GM13976 (cell line): ENCODE measurements at places on chromosomes 5 and 9.

DNA sequence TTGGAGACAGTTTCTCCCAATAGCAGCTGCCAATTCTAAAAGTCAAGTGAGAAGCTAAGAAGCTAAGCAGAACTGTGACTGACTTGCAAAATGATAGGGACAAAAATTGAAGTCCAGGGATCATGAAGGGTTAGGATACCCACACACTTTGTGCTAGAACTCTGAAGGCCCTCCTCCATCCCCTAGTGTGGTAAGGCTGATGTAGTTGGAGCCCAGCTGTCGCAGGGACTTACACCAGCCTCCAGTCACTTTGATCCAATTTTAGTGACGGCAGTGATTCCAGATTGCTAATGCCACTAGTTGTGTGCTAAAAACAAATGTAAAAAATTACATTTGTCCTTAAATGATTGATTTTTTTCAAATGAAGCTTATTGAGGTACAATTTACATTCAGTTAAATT is 742.7 kb upstream of the ZNF608 start:
- DNase-seq: no peak

DNA sequence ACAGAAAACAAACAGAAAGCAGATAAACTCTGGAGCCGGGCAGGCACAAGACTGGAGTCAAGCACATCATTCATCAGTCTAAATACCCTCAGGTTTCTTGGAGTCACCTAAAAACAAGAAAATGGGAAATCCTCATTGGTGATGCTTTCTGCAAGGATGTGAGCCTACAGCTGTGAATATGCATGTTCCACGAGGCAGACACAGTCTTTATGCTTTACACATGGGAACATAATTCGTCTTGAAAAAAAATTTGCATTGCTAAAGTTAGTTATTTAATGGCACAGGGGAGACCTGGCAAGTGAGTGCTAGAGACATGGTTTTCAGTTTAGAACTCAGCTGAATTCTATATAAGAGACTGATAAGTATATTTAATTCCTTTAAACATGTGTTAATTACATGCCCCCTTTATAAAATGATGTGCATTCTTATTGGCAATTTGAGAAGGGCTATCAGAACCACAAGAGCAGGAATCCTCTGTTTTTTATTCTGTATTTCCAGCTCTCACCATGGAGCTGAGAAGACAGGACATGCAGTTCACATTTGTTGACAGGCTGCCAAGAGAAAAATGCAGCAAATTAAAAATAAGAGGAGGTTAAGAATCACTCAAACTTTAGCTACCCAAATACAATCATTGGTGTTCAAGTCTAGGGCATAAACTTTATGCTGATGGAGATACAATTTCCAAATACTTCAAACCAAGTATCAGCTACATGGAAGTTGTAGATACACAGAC is 438.0 kb upstream of the MPDZ start:
- no peak for DNase-seq

GRCh38 chr5:147671365-147671764 is 111.2 kb downstream of the JAKMIP2 start:
- DNase-seq: no peak

GRCh38 chr9:129648092-129648763 is 6.3 kb upstream of the ASB6 start:
- DNase-seq: no peak

DNA sequence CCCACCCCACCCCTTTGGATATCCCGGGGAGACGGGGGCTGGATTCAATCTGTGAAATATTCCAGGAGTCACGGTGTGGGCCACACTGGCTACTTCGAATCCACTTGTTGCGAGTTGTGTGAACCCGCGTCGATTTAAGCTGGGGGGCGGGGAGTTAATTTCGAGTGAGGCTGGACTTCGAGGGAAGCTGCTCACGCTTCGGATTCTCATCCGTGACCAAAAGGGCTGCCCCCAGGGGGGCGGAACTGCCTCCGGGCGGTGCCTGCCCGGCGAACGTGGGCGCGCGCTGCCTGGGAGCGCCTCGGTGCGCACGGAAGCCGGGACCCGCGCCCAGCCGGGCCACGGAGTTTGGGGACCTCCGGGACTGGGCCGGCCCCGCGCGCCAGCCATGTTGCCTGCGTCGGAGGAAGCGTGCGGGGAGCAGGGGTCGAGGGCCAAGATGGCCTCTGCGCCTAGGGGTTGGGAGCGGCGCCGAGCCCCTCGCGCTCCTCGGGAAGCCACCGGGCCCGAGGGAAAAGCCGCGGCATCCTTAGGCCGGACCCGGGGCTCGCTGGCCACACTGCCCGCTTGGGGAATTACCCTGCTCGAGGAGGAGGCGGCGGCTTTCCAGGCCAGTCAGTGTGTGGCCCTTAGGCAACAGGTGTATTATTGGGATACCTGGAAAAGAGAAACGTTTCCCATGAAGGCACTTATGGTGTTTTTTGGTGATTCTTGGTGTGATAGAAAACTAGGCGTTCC is 975 bp downstream of the OCLN start:
- peak; percentile 81 for DNase-seq

DNA sequence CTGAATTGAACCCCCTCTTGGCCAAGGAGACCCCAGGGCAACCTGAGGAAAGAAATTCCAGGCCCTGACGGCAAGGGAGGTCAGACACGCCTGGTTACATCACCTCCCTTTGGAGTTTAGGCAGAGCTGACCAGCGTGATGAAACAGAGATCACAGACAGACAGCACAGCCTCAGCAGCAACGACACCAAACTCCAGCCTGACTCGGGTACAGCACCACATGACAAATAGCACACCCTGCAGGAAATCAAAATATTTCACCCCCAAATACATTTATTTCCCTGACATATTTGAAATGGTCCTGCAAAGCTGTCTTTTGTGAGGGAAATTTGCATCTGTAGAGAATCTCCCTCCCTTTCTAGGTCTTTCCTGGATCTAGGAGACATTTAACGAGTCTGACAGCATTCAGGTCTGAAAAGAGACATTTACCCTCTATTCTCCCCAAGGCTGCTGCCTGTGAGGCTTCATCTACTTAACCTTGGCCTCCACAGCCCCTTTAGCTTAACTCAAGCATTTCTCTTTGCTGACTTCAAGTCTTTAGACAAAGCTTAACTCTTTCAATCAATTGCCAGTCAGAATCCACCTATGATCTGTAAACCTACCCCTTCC is 2.6 kb downstream of the QSOX2 start:
- DNase-seq: peak; percentile 46

DNA sequence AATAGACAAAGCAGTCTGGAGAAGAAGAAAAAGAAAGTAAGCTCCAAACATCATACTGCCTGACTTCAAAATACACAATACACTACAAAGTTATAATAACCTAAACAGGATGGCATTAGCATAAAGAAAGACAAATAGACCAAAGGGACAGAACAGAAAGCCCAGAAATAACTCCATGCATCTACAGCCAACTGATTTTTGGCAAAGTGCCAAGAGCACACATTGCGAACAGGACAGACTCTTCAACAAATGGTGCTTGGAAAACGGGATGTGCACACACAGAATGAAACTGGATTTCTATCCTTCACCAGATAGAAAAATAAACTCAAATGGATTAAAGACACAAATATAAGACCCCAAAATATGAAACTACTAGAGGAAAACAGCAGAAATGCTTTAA is 66.6 kb upstream of the SPATA31E1 start:
- DNase-seq: no peak

GRCh38 chr5:115578657-115579056 is 23.6 kb downstream of the TICAM2 start:
- DNase-seq: peak; percentile 48

DNA sequence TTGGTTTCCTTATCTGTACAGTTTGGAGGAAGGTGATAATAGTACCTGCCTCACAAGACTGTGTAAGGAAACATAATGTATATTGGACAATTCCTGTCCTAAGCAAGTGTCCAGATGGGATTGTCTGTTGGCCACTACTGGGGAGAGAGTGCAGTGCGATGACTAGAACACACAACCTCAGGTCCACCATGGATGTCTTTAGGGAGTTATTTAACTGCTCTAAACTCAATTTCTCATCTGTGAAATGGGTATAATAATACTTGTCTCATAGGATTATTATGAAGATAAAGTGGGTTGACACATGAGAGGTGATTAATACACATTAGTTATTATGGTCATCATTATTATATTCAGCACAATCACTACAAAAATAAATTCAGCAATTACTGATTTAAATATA is 63.1 kb downstream of the CAST start:
- no peak for DNase-seq

DNA sequence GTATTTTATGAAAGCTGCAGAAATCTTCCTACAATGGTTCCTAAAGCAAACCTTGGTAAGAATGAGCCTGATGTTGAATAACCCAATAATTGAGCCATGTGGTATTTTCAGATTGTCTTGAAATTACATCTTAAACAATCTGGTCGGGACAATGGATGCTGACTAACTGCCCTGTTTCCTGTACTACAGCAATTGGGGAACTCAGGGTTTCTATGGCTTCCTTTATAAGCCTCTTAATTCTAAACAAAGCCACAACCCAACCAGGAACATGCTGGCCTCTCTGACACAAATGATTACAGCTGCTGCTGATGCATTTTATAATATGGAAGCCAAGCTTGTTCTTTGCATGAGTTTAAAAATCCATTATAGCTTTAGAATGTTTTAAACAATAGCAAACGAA is 30.2 kb downstream of the PTPN3 start:
- no peak for DNase-seq

DNA sequence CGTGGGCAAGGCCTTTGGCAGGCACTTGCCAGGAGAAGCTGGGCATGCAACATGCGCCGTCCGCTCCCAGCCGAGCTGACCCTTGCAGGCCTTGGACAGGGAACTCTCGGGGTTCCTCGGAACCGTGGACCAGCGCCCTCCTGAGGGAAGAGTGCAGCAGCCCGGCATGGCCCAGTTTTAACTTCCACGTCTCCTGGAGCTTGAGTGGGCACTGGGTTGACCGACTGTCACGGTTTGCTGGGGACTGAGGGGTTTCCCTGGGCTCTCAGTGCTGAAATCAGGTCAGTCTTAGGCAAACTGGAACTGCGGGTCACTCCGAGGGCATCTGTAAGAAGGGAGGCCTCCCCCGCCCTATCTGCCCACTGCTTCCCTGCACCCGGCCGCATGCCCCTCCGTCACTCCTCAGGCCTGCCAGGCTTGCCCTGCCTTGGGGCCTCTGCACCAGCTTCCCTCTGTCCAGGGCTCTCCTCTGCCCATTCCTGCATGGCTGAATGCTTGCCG is 87.0 kb upstream of the PHYKPL start:
- no peak for DNase-seq

- no peak for DNase-seq
Measured at GRCh38 chr5:134209477-134210245, 16.2 kb downstream of the PPP2CA start.

GRCh38 chr9:83441390-83441789 is 96.8 kb downstream of the FRMD3 start:
- DNase-seq: no peak

DNA sequence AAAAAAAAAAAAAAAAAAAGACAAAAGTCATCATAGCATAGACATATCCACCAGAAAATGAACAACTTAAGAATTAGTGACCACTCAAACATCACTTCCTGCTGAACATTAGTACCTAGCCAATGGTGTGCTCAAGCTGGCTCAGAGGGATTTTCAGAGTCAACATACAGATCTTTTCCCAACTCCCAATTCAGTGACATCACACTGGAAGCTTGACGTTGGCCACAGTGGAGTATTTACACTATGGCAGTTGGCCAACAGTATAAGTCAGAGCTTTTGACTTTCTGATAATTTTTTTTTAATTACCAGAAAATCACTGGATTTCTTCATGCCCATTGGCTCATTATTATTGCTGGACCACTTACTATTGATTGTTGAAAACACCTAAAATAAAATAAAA is 383.5 kb downstream of the ARHGEF28 start:
- no peak for DNase-seq

DNA sequence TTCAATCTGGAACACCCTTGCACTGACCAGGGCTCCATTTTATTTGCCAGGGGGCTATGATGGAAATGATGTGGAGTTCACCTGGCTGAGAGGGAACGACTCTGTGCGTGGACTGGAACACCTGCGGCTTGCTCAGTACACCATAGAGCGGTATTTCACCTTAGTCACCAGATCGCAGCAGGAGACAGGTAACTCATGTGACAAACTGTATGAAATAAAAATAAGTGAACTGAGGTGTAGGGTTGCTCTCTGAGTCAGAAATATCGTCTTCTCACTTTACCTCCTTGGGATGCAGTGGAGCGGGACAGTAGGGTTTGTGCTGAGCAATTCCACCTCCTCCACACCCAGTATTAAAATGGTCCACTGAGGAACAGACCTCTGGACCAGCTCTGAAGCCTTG is 22.1 kb downstream of the GABRP start:
- DNase-seq: no peak

- DNase-seq: peak; percentile 67
Measured at GRCh38 chr5:154179846-154180710, 10.5 kb upstream of the GALNT10 start.

DNA sequence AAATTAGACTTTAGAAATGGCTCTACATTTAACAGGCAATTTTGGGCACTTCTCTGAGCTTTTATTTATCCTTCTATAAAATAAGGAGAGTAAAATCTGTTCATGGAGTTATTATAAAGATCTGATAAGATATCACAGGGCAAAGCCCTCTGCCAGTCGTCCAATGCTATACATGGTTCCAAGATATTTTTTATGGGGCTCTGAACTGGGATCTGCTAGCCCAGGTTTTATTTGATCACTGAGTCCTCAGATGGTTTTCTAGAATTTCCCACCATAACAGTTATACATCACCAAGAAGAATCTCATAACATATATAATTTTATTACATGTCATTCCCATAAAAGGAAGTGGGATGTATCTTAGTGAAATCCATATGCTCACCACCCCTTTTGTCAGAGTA is 23.2 kb upstream of the IQGAP2 start:
- no peak for DNase-seq

DNA sequence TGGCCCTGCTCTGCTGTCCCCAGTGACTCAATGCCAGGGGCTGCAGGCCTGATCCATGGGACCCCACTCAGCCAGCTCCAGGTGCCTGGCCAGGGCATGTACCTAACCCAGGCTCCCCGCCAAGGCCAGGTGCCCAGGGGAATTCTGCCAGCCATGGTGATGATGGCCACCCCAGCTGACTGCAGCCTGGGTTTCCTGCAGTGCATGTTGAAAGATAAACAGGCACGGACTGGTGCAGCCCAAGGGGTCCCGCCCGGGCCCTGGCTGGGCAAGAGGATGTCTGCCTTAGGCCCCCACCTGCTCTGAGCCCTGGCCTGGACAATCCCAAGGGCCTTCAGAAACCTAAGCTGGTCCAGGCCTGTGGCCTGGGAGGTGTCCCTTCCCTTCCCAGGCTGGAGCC is 1.2 kb downstream of the ABCA2 start:
- DNase-seq: no peak

- DNase-seq: no peak
Measured at GRCh38 chr5:109230369-109230768, 179.4 kb downstream of the PJA2 start.

DNA sequence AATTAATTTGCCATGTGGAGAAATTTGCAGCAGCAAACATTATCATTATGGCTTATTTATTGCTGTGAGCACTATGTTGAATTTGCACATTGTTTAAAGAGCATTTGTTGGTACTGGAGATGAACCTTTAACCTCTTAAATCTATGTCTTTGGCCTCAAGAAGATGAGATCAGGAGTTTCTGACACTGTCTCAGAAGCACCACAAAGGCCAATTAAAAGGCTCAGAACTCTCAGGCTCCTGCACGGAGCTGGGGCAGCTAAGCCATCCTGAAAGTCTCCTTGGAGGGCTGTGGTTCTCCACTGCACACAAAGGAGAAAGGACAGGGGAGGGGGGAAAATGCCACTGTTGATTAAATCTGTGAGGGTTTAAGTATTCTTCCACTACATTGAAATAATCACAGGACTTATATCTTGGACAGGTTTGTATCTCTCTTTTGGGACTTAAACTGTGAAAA is 33.1 kb downstream of the ZNF366 start:
- no peak for DNase-seq
